Heart right ventricle (tissue), 16 donors: ENCODE measurements at places on chromosomes 16 and 17. TPM values are rescaled to one million over a fixed set of nuclear protein-coding genes. Genes with fewer than 3 reads are reported as not detected.

MPV17L gene
- 8.9 TPM for total RNA-seq

KRTAP4-1 gene
- total RNA-seq = not detected

ZFP3 gene
- 13.3 TPM for total RNA-seq

NUDT7 gene
- total RNA-seq = 56.1 TPM

ESRP2 gene
- total RNA-seq = 0.11 TPM

GRCh38 chr16:31118223-31119155 is 1.0 kb downstream of the KAT8 start:
- no peaks in the 10 kb centered on the region for H3K27me3 ChIP-seq
- H3K4me1 ChIP-seq = peaks cover 37% of the 10 kb centered on the region
- peak overlapping the region; percentile 98 for H3K27ac ChIP-seq
- no peak for DNase-seq
- peaks cover 4% of the 10 kb centered on the region for H3K36me3 ChIP-seq

- H3K4me1 ChIP-seq = peaks cover 24% of the 10 kb centered on the region
- DNase-seq = peak; percentile 52
- H3K4me3 ChIP-seq = no peak overlapping the region
- H3K36me3 ChIP-seq = no peaks in the 10 kb centered on the region
- peaks cover 42% of the 10 kb centered on the region for H3K27me3 ChIP-seq
Measured at GRCh38 chr17:79915850-79916430, 76.7 kb upstream of the CBX4 start.

- peaks cover 6% of the 10 kb centered on the region for H3K36me3 ChIP-seq
- H3K27ac ChIP-seq = peak overlapping the region; percentile 37
- H3K27me3 ChIP-seq = no peaks in the 10 kb centered on the region
- H3K4me3 ChIP-seq = no peak overlapping the region
Measured at GRCh38 chr16:48596326-48596725, 13.7 kb downstream of the N4BP1 start.

GRCh38 chr17:77140878-77141767 is at the start of gene SEC14L1:
TSS of gene SEC14L1 (plus strand) at chr17:77140969. CDS start at chr17:77143597, 2,628 bp downstream.
- H3K27ac ChIP-seq = peak within 1 kb of the TSS; percentile 97
- no peaks in the 10 kb centered on the region for H3K27me3 ChIP-seq
- H3K4me1 ChIP-seq = peaks cover 57% of the 10 kb centered on the region
- no peak for DNase-seq
- peak within 1 kb of the TSS; percentile 91 for H3K4me3 ChIP-seq

GRCh38 chr17:33811004-33811760 is 443.9 kb upstream of the CCL2 start:
- H3K27ac ChIP-seq = no peak overlapping the region
- H3K36me3 ChIP-seq = no peaks in the 10 kb centered on the region
- H3K4me1 ChIP-seq = no peaks in the 10 kb centered on the region
- no peaks in the 10 kb centered on the region for H3K27me3 ChIP-seq
- H3K4me3 ChIP-seq = no peak overlapping the region
- DNase-seq = no peak

GRCh38 chr17:15261258-15261801 is 3.8 kb downstream of the PMP22 start:
- no peaks in the 10 kb centered on the region for H3K36me3 ChIP-seq
- H3K27me3 ChIP-seq = no peaks in the 10 kb centered on the region
- peaks cover 37% of the 10 kb centered on the region for H3K4me1 ChIP-seq
- peak overlapping the region; percentile 96 for H3K27ac ChIP-seq
- DNase-seq = peak; percentile 66
- peak overlapping the region; percentile 80 for H3K4me3 ChIP-seq

DNA sequence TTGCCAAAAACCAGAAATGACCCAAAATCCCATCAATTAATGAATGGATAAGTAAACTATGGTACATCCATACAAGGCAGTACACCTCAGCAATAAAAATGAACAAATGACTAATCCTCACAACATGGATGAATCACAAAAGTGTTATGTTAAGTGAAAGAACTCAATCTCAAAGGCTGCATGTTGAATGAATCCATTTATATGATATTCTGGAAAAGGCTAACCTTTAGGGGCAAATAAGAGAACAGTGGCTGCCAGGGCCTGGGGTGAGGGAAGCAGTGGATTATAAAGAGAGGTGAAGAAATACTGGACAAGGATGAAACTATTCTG is 46.1 kb upstream of the MSI2 start:
- no peaks in the 10 kb centered on the region for H3K36me3 ChIP-seq
- DNase-seq = no peak
- H3K27me3 ChIP-seq = no peaks in the 10 kb centered on the region
- H3K27ac ChIP-seq = no peak overlapping the region

GRCh38 chr17:68603027-68603426 is 1.9 kb upstream of the FAM20A start:
- H3K27ac ChIP-seq = peak overlapping the region; percentile 86
- peaks cover 5% of the 10 kb centered on the region for H3K4me1 ChIP-seq

DNA sequence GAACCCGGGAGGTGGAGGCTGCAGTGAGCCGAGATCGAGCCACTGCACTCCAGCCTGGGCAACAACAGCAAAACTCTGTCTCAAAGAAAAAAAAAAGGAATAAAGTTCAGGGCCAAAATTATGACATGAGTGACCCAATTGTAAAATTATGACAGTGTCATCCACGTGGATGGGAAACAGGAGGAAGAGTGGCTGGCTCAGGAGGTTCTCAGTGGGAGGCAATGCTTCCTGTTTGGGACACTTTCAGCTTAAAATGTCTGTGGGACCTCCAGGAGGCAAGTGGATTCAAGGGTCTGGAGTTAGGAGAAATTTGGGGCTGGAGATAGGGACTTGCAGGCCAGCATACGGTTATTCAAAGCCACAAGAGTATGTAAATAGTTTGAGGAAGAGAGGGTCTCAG is 8.0 kb upstream of the STX4 start:
- H3K4me3 ChIP-seq = no peak overlapping the region
- no peaks in the 10 kb centered on the region for H3K36me3 ChIP-seq
- H3K4me1 ChIP-seq = peaks cover 12% of the 10 kb centered on the region
- DNase-seq = no peak
- H3K27me3 ChIP-seq = no peaks in the 10 kb centered on the region
